Activated B cell treated with CpG ODN at 0.5 μM for 24 hours (primary cell): ENCODE measurements at places on chromosomes 3 and 15. TPM values are rescaled to one million over a fixed set of nuclear protein-coding genes. Genes with fewer than 3 reads are reported as not detected.

Gene RASL12
- not detected in 2 replicates for total RNA-seq

Gene TRAIP
- total RNA-seq, result 6.4 TPM in 2 replicates

Gene SOX14
- total RNA-seq, result not detected in 2 replicates

Gene DUOX1
- 0.11 and 0.39 TPM in 2 replicates for total RNA-seq

Gene AADACL2
- not detected in 2 replicates for total RNA-seq

DNA sequence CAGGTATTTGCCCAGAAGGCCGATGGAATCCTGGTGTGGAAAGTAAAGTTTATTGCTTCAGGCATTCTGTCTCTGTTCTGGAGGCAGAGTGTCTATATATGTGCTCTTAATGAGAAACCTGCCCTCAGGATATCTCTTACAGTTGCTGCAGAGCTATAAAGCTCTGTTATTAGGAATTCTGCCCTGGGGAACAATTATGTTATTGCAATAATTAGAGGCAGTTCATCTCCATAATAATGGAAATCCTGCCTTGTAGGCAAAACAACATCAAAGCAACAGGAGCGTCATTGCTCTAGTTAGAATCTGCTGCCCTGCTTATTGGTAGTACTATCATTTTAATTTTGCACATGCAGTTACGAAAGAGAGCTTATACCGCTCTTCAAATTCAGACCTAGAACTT is 175.6 kb downstream of the IL5RA start:
- no peak for DNase-seq
- no peaks in the 10 kb centered on the region for H3K36me3 ChIP-seq
- H3K4me3 ChIP-seq, result no peak overlapping the region
- H3K27me3 ChIP-seq, result no peaks in the 10 kb centered on the region

GRCh38 chr3:183312433-183312832 is 59.4 kb downstream of the B3GNT5 start:
- H3K36me3 ChIP-seq, result no peaks in the 10 kb centered on the region
- DNase-seq, result no peak
- no peak overlapping the region for H3K27ac ChIP-seq
- peaks cover under 1% of the 10 kb centered on the region for H3K4me1 ChIP-seq
- no peaks in the 10 kb centered on the region for H3K27me3 ChIP-seq

DNA sequence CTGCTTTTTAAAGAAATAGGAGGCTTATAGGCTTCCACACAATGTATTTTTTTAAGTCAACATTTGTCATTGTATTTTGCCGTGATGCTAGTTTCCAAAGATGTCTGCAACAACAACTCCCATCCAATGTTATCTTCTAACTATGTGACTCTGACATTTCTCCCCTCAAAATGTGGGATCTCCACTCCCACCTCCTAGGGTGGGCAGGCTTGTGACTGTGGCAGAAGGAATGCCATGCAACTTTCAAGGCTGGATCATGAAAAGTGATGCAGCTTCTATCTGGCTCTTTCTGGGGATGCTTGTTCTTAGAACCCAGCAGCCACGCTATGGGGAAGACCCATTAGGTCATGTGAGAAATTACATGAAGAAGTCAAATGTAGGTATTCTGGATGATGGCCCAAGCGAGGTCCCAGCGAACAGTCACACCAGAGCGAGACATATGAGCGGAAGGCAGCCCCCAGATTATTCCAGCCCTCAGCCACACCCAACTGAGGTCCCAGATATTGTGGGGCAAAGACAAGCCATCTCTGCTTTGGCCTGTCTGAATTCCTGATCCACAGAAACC is 124.3 kb downstream of the BDH1 start:
- H3K36me3 ChIP-seq, result no peaks in the 10 kb centered on the region
- H3K27me3 ChIP-seq, result peaks cover 21% of the 10 kb centered on the region
- no peak overlapping the region for H3K4me3 ChIP-seq
- H3K27ac ChIP-seq, result no peak overlapping the region

- H3K4me3 ChIP-seq, result no peak overlapping the region
- no peaks in the 10 kb centered on the region for H3K4me1 ChIP-seq
- H3K27ac ChIP-seq, result no peak overlapping the region
- H3K27me3 ChIP-seq, result no peaks in the 10 kb centered on the region
Measured at GRCh38 chr3:171846597-171846996, 3.4 kb downstream of the TMEM212 start.

- H3K4me1 ChIP-seq, result peaks cover 6% of the 10 kb centered on the region
- no peak overlapping the region for H3K4me3 ChIP-seq
- no peak overlapping the region for H3K27ac ChIP-seq
- peaks cover 25% of the 10 kb centered on the region for H3K36me3 ChIP-seq
- no peaks in the 10 kb centered on the region for H3K27me3 ChIP-seq
Measured at GRCh38 chr3:127011270-127011992, 28.5 kb downstream of the PLXNA1 start.

GRCh38 chr3:73734211-73735089 is 109.7 kb upstream of the PDZRN3 start:
- no peak for DNase-seq
- H3K4me3 ChIP-seq, result no peak overlapping the region
- no peaks in the 10 kb centered on the region for H3K4me1 ChIP-seq
- no peaks in the 10 kb centered on the region for H3K36me3 ChIP-seq
- no peaks in the 10 kb centered on the region for H3K27me3 ChIP-seq
- no peak overlapping the region for H3K27ac ChIP-seq

DNA sequence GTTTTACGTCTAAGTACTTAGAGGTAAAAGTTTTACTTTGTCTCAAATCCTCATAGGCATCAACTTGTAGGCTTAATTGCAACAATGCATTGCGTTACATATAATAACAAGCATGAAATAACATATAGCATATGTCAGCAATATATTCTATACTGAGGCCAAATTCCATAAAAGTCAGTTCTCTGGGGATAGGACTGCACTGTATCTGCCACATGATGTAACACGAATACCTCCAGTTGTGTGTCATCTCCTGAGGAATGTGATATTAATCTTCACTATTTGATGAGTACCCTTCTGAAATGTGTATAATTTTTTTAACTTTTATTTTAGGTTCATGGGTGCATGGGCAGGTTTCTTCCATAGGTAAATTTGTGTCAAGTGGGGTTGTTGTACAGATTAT is 126.4 kb downstream of the IMPG2 start:
- H3K4me1 ChIP-seq, result no peaks in the 10 kb centered on the region
- peaks cover 1% of the 10 kb centered on the region for H3K27me3 ChIP-seq
- H3K27ac ChIP-seq, result no peak overlapping the region
- DNase-seq, result no peak

DNA sequence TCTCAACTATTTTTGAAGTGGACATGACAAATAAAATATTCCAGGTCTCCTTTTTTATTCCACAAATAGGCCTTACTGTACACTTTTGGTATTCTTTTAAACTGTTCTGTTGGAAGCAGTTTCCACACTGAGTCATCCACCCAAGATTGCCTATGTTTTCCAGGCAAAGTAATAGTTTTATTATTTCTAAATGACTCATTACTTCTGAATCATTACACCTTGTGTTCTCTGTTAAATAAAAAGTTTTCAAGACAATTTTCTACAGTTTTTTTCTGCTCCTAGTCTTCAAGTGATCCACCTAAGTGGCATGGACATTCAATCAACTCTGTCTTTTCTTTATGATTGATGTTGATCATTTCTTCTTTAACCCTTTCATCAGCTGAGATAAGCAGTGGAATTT is 26.5 kb downstream of the PPP2R3A start:
- H3K36me3 ChIP-seq, result no peaks in the 10 kb centered on the region
- no peak for DNase-seq
- H3K4me1 ChIP-seq, result no peaks in the 10 kb centered on the region
- H3K27ac ChIP-seq, result no peak overlapping the region
- H3K27me3 ChIP-seq, result peaks cover 12% of the 10 kb centered on the region
- no peak overlapping the region for H3K4me3 ChIP-seq

- no peak overlapping the region for H3K4me3 ChIP-seq
- no peak for DNase-seq
- no peak overlapping the region for H3K27ac ChIP-seq
- no peaks in the 10 kb centered on the region for H3K4me1 ChIP-seq
Measured at GRCh38 chr3:69542089-69542804, 156.4 kb upstream of the FRMD4B start.

GRCh38 chr15:67999320-68000100 is 54.6 kb upstream of the PIAS1 start:
- no peaks in the 10 kb centered on the region for H3K4me1 ChIP-seq
- H3K27me3 ChIP-seq, result no peaks in the 10 kb centered on the region
- no peaks in the 10 kb centered on the region for H3K36me3 ChIP-seq
- H3K27ac ChIP-seq, result no peak overlapping the region

DNA sequence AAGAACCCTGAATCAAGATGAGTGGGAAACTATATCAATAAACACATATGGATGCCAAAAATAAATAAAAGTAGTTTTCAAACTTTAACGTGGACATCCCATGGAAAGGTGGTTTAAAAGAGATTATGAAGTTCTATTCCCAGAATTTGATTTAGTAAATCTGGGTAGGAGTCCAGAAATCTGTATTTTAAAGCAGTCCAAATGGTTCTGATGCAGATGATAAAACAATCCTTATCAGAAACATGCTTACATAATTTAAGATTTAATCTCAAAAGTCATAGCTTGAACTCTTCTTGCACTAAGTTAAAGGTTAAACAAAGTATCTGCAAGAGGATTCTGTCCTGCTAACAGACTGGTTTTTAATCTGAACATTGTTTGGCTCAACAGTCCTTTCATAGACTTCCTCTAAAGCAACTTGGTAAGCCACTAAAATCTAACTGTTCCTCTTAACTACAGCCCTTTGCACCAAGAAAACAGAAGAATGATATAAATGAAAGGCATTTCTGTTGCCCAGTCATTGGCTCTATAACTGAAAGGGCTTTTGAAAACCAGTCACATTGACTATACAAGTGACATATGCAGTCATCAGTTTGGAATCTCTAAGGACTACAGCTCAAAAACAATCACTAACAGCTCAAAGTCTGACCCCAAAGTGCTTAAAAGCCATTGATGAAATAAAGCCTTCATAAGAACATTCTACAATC is 23.4 kb upstream of the MAP4 start:
- DNase-seq, result no peak
- H3K27me3 ChIP-seq, result no peaks in the 10 kb centered on the region
- no peak overlapping the region for H3K4me3 ChIP-seq
- peaks cover 3% of the 10 kb centered on the region for H3K36me3 ChIP-seq

DNA sequence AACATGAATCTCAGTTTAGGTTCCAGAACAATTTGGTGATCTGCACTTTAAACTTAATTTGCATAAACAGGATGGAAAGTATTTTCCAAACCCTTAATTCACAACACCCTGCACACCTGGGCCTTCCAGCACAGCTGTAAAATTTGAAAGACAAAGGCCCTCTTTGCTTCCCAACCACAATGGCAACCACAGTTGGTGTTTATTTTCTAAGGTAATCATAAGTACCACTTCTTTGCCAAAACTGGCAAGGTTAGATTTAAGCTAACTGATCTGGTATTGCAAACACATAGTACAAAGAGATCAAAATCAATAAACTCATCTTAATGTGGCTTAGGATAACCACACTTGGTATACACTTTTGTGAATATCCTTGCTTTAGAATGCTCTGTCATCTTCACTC is 4.1 kb downstream of the LRIG1 start:
- peaks cover 41% of the 10 kb centered on the region for H3K27me3 ChIP-seq
- DNase-seq, result no peak
- no peak overlapping the region for H3K27ac ChIP-seq
- no peak overlapping the region for H3K4me3 ChIP-seq
- H3K36me3 ChIP-seq, result no peaks in the 10 kb centered on the region
- peaks cover 23% of the 10 kb centered on the region for H3K4me1 ChIP-seq

DNA sequence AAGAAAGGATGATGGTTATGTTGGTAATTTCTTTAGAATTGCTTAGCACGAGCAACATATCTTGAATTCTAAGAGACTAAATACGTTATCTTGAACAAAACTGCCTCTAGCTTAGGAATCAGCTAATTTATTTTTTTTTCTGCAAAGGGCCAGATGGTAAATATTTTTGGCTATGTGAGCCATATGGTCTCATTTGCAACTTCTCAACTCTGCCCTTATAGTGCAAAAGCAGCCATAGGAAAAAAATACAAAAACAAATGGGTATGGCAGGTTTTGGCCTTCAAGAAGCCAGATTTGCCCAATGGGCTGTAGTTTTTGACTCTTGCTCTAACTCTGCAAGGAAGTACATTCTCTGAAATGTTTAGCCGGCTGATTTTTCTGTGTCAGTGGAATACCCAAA is 11.9 kb downstream of the OXSM start:
- no peak overlapping the region for H3K27ac ChIP-seq
- H3K4me3 ChIP-seq, result no peak overlapping the region
- H3K27me3 ChIP-seq, result peaks cover 11% of the 10 kb centered on the region
- DNase-seq, result no peak
